ENCODE measurements at places on chromosomes 16 and 17. TPM values are rescaled to one million over a fixed set of nuclear protein-coding genes. Genes with fewer than 3 reads are reported as not detected.

The EME1 gene
- total RNA-seq = 1.3 TPM

The KRTAP16-1 gene
- not detected for total RNA-seq

The GP1BA gene
- total RNA-seq = not detected

The HS3ST2 gene
- total RNA-seq = not detected

The CCL7 gene
- total RNA-seq = 1.0 TPM

The NOD2 gene
- 0.14 TPM for total RNA-seq

The SMPD3 gene
- 0.09 TPM for total RNA-seq

The RBFOX1 gene
- total RNA-seq = not detected

The UMOD gene
- total RNA-seq = not detected

The FA2H gene
- total RNA-seq = not detected

The KLHL10 gene
- 0.43 TPM for total RNA-seq

The ST6GALNAC1 gene
- total RNA-seq = not detected

The DNASE1L2 gene
- total RNA-seq = 0.43 TPM

The ACSM5 gene
- not detected for total RNA-seq

The SARM1 gene
- 10.5 TPM for total RNA-seq

The TMEM107 gene
- total RNA-seq = 45.5 TPM

The KRTAP4-5 gene
- total RNA-seq = not detected

The ZNF469 gene
- 4.6 TPM for total RNA-seq

The ZNF747 gene
- total RNA-seq = 8.4 TPM

Data from smooth muscle cell of bladder (primary cell).